ENCODE measurements at places on chromosomes 7 and 10.

DNA sequence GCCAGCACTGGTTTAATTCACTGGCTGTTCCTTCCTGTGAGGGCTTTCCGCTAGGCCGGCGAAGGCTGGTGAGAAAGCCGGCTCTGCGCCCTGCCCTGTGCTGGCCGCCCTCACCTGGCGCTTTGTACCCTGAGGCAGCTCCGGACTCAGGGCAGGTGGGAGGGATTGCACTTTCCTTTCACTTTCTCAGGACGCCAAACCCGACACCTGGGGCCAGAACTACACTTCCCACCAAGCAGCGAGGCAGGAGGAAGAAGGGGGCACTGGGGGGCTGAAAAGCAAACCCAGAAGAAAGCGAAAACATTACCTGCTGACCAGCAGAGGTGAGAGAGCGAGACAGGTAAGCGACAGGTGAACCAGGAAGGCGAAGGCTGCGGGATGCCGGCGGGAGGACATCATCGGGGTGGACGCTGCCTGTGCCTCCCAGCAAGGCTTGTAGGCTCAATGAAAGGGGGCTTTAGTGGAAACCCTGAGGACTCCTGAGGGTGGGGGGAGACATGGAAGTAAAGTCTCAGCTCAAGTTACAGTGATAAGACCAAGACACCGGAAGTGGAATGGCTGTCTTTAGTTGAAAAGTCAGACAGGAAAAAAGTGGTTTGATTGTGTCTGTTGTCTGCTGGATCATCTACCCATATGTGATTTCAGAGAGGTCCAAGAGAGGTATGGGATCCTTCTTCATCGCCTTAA, at the start of gene RAB19:
Gene RAB19, plus strand, starts transcription at position 181 of the 687 bp plus-strand sequence. CDS start 3,589 bp downstream, outside the sequence.
- peak; percentile 89 for DNase-seq

GRCh38 chr7:38191791-38192190, 13.7 kb downstream of the STARD3NL start:
- no peak for DNase-seq

DNA sequence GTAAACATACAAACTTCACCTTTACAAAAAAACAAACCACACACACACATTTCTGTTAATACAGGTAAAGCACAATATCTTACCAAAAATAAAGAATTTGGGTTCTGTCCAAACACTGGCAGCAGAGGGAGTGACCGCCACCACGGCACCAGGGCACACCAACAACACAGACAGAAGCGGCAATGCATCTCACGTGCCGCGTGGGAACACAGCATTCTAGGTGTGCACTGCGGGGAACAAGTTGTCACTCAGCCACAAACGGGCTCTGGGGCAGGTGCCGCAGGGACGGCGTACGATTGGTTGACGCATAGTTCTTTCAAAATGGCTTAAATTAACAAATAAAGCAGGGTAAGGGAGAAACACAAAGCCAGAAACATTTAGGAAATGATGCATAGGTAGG, 22.3 kb downstream of the PDGFA start:
- no peak for DNase-seq

GRCh38 chr7:123271231-123271630, 71.5 kb upstream of the SLC13A1 start:
- no peak for DNase-seq

- no peak for DNase-seq
These were observed 29.8 kb downstream of the RSU1 start for GRCh38 chr10:16787361-16787791.

DNA sequence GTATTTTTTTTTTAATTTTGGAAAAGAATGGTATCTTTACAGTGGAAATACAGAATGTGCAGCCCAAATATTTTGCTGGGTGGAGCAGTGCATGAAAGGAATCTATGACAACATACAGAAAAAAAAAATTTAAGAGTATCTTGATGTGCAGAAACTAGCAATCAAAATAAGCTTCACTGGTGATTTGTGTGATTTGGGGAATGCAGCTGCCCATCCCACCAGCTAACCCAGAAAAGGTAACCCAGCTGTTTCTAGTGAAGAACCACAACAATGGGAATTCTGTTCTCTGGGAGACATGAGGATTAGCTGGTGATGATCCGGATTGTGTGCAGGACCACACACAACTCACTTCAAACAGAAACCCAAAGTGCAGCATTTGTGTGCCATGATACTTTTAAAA, 375.5 kb downstream of the SEMA3D start:
- no peak for DNase-seq

- DNase-seq = no peak
These were observed 8.3 kb downstream of the RAMP3 start for GRCh38 chr7:45165857-45166256.

DNA sequence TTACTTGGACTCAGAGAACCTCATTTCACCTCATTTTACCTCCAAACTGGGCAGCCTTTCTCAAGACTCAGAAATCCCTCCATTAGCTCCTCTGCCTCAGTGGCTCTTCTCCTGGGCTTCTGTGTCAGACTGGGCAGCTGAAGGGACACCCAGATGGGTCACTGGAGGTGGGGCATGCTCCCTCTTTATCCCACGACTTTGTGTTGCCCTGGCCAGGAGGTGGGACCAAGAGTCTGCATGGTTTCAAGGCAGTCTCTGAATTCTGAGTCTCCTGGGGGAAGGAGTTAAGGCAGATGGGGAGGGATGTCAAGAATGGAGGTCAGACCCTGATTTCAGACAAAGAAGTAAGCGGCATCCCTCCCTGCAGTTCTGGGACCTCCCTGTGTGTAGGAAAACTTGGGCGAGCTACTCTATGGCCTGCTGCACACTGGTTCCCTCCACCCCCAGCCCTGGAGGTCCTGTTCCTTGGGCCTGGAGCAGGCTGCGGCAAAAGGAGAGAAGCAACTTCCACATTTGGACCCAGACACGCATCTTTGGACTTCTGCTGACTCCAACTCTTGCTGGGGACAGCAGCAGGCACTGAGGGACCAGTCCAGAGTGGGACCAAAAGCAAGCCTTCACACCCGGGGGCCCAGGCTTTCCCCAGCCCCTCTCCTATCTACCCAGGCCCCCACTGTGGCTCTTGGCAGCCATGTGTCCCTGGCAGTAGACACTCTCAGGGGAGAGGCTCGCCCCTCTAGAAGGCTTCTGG, 10.8 kb downstream of the POLL start:
- no peak for DNase-seq

DNA sequence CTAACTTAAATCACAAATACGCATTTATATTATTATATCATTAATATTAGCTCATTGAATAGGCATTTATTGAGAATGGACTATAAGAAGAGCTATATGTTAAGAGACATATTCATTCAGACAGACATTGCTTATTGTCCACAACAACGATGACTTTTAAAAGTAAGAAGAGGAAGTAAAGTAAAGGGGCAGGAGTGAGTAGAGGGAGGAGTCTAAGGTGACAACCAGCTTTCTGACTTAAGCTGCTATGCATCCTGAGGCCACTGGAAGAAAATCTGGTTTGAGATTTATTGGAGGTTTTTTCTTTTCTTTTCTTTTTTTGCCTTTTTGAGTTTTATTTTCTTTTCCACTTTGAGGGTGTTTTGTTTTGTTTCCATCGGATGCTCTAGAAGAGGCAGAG, 723.5 kb downstream of the GRM8 start:
- DNase-seq = no peak

GRCh38 chr10:31263903-31264302, 55.1 kb upstream of the ZEB1 start:
- DNase-seq = no peak

DNA sequence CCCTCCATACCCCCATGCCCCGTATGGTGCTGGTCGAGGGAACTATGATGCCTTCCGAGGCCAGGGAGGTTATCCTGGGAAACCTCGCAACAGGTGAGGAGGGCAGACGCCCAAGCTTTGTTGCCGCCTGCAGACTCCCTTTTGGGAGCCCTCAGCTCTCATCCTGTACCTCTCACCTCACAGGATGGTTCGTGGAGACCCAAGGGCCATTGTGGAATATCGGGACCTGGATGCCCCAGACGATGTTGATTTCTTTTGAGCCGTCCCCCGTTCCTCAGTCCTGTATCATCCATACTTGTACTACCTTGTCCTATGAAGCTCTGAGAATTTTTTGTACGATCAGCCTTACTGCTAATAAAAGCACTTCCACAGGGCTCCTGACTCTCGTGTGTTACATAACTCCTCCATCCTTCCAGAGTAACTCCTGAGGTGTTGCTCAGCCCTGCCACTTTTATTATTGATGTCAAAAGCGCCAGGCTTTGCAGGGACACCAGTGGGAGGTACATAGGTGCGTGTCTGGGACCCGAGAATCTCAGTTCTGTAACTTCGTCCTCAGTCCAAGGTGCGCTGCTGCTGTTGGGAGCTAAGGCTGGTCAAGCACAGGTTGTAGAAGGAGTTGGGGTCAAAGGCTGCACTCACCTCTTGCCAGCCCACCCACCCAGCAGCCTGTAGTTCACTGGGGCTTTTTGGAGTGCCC, 1.1 kb downstream of the UFSP1 start:
- no peak for DNase-seq

- no peak for DNase-seq
These were observed 645.4 kb downstream of the PARD3 start for GRCh38 chr10:34169677-34170076.

DNA sequence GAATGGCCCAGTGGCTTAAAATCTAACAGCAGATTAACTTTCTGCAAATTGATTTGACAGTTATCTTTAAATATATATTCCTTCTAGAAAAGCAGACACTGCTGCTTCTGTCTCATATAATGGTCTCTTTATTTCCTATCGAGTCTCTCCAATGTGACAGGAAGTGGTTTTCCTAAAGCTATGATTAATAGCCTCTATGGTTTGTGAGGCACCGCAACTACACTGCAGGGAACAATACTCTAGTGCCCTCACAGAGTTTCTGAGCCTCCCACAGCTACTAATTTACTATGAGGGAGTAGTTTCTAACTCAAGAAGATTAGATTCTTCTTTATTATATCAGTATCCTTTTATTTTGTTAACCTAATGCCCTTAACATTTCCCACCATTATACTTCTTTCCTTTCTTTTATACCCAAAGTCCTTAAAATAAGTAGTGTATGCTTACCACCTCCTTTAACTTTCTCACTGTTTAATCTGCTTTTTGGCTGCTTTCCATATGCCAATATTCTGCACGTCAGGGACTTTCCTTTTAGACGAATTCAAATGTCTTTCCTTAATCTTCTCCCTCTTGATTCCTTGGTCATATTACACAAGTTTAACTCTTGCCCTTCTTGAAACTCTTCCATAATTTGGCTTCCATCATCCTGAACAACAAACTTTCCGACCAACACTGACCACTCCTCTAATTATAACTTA, 23.8 kb upstream of the AHR start:
- no peak for DNase-seq

DNA sequence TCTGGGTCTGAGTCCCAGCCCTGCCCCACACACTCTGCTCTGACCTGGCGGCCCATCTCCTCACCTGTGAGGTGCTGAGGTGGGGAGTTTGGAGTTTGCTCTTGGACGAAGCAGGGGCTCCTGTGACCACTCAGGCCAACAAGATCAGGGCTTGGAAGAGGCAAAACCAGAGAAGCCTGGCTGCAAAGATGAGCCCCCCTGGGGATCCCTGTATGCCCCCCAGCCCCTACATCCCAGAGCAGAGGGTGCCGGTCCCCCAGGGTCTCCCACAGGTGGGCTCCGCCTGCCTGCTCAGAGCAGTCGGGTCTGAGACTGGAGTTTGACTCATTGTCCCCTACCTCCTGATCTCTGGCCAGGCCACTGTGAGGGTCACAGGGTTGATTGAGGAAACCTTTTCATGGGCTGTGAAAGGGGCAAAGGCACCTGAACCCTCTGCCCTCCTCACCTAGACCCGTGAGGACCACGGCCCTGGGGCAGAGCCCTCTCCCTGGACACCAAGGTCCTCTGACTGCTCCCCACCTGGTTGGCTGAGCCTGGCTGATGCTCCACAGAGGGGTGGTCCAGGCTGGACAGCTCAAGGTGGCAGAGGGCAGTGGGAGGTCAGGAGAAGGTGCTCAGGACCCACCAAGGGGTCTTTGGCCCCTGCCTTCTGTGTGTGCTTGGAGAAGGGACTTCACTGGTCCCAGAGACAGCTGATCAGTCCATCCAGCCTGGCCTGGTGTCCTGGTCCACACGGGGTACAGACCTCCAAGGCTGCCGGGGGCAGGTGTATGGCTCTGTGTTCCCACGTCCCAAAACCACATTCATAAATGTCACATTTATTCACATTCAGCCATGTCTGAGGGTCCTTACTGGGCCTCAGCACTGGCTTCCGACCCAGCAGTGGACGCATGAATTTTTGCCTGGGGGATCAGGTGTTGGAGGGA, 9.1 kb upstream of the SCART1 start:
- no peak for DNase-seq

- DNase-seq = no peak
These were observed 800 bp downstream of the MINDY3 start for GRCh38 chr10:15859509-15859905.

- DNase-seq = no peak
These were observed 108.4 kb upstream of the AGK start for GRCh38 chr7:141442781-141443180.

DNA sequence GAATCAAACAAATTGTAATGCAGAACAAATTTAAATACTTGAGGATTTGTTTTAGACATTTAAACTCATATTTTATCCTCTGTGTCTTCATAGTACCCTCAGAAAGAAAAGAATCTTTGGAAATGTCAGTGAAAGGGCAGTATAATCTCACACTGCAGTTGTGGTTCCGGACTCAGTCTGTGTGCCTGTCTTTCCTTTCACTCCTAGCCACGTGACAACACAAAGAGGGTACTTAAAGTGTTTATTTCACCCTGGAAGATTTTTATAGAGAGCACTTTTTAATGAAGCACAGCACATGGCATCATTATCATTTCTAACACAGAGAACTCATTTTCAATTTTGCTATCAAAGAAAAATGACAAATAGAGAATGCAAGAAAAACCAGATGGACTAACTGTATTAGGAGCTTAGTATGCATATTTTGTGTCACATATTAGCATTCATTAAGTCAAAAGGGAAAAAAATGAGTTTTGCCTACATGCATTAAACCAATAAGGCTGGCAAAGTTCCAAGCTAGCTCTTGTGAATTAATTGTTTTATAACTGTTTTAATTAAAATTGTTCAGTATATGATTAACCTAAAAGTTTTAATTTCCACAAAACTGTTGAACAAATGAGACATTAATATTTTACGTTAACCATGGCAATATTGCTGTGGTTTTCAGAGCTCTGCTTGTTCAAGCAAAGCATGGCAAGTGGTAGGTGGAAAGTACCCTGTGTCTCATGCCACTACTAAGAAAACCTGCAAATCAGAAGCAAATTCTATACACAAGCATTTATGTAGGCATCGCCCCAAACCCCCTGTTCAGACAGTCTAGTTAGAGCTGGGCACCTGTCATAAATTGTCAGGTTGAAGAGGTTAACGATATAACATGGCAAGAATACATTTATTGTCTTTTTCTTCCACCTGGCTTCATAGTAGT, 65.9 kb downstream of the AUTS2 start:
- DNase-seq = peak; percentile 90

- DNase-seq = peak; percentile 97
These were observed 153.0 kb upstream of the GPR26 start for GRCh38 chr10:123512901-123513775.

- DNase-seq = no peak
These were observed 279.5 kb upstream of the GNAI1 start for GRCh38 chr7:79855172-79855571.

- DNase-seq = no peak
These were observed 167.8 kb upstream of the ITGB1 start for GRCh38 chr10:33125522-33126517.

GRCh38 chr7:124752310-124752709, 13.3 kb downstream of the GPR37 start:
- peak; percentile 14 for DNase-seq

Measured in NCI-H526 (cell line).